Activated CD4-positive, alpha-beta T cell treated with anti-CD3 and anti-CD28 coated beads, Interleukin-2, amount 50 U/mL, for 4 hours (primary cell): ENCODE measurements at places on chromosomes 6 and 20.

DNA sequence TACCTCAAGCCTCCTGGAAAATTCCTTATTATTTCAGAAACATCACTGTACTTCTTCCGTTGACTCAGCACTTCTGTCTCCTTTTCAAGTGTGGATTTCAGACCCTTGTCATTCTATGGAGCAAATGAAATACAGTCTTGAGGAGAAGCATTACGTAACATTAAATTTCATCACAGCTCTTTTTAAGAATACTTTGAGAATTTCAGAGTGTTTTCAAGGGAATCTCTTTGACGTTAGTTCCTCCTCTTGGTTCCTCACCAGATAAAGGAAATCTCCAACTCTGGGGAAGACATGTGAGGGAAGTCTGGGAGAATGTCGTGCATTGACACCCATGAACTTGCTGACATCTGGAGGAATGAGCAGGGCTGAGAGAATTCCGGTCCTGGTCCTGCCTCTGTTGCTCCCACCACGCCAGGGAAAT, 32.3 kb downstream of the UST start:
- DNase-seq, result no peak

GRCh38 chr6:89487864-89488263, 54.9 kb downstream of the ANKRD6 start:
- DNase-seq, result no peak

GRCh38 chr20:53071833-53072232, 99.7 kb downstream of the TSHZ2 start:
- no peak for DNase-seq

DNA sequence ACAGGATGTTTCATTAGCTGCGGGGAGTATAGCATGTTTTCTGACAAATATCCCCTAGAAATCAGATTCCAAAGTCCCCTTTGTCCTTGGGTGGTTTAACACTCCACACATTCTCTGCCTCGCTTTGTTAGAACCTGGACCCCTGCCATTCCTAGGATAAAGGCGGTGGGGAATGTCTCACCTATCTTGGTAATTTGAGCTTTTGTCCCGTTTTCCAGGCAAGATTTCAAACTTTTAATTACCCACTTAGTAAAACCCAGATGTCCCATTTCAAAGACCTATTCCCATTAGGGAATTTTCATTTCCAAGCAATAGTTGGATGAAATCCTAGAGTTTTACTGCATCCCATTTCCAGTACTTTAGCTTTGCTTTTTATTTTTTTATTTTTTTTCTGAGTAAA, 501.0 kb upstream of the MAP3K7 start:
- no peak for DNase-seq

- no peak for DNase-seq
These were observed 51.4 kb upstream of the JARID2 start for GRCh38 chr6:15194453-15194852.

GRCh38 chr6:141552463-141552862, 580.3 kb upstream of the GJE1 start:
- no peak for DNase-seq

DNA sequence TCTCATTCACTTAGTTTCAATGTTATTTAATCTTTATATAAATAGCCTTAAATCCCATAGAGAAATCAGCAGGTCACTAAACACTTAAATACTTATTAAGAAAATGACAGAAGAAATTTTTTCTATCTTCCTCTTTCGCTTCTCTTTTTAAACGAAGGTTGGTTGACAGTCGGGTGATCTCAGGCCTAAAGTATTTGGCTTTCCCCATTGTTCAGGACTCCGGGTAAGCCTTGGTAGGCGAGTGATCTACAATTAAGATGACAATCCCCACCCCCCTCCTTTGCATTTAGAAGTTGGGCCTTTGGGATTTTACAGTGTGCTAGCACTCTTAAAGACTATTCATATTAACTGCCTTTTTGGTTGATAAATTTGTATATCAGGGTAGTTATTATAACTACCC, 19.7 kb upstream of the UTRN start:
- DNase-seq, result no peak

DNA sequence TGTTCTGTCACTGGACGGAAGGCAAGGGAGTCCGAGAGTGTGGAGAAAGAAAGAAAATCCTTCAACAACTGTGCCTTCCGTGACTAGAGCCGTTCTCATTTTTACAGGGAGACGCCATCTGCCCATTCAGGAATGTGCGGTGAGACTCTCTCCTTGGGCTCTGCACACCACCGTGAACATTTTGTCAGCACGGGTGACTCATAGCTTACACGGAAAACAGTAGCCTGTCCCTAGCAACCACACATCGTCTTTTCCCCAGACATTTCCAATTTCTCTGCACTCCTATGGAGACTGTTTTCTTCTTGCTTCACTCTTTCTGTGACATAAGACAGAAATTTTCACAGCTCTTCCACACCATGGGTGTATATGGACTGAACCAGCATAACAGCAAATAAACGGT, 55.1 kb downstream of the TBXT start:
- DNase-seq, result no peak

DNA sequence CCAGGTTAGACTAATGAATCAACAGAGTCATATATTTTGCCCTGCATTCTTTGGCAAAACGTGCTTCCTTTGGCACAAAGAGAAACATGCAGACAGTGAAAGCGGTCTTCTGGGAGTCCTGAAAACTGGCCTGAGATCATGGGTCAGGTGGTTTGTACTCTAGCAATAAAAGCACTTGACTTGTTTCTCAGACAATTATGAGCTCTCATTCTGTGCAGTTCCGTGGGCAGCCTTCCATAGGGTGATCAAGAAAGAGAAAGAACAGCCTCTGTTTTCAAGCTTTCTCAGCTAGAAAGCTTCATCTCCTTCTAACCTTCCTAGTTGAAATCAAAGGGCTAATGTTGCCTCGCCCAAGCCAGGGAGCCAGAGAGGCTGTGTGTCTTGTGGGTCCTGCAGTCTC, 62.7 kb upstream of the ISM1 start:
- no peak for DNase-seq

- no peak for DNase-seq
These were observed 120.9 kb upstream of the SGK1 start for GRCh38 chr6:134438837-134439236.

GRCh38 chr6:169930799-169931198, 179.4 kb downstream of the ERMARD start:
- no peak for DNase-seq
